SW480 (cell line): ENCODE measurements at places on chromosomes 3 and 15.
A peak's percentile ranks its signal among the peaks of the same experiment; 100 is the strongest.

DNA sequence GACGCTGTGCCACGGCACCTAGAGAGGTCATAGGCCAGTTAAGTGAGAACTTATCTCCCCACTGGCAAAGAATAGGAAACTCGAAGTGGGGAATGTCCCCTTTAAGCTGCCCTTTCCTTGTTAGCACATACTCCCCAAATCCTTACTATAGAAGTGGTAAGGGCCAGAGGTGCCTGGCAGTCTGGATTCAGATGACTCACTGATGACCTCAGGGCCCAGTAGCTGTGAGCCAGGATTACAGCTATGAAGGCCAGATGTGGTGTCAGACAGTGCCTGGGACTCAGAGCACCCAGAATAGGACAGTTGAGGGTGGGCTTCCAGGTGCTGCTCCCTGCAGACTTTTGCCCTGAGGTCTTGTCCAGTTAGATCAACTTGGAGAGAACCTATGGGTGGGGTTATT is 37.7 kb downstream of the PDIA5 start:
- DNase-seq, result no peak

GRCh38 chr3:171812811-171813210 is 2.5 kb upstream of the PLD1 start:
- no peak for DNase-seq

DNA sequence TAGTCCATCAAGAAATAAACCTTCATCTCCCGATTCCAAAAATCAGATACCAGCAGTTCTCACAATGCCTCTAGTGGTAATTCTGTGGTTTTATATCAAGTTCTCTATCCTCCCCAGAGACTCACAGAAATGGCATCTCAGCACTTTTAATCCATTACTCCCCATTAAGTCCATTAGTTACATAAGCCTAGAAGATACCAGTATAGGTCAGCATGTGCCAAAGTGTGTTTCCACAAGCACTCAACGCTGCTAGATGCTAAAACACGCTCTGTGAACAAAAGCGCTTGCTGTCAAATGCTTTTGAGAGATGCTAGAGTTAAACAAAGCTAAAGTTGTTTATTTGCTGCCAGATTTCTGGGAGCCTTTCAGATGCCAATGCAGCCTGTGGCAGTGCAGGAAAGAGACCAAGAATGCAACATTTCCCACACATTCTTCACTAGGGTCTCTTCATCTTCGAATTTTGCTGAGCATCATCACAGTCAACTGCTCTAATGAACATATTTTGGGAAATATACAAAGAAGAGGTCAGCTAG is 918.8 kb upstream of the CFAP20DC start:
- no peak for DNase-seq

DNA sequence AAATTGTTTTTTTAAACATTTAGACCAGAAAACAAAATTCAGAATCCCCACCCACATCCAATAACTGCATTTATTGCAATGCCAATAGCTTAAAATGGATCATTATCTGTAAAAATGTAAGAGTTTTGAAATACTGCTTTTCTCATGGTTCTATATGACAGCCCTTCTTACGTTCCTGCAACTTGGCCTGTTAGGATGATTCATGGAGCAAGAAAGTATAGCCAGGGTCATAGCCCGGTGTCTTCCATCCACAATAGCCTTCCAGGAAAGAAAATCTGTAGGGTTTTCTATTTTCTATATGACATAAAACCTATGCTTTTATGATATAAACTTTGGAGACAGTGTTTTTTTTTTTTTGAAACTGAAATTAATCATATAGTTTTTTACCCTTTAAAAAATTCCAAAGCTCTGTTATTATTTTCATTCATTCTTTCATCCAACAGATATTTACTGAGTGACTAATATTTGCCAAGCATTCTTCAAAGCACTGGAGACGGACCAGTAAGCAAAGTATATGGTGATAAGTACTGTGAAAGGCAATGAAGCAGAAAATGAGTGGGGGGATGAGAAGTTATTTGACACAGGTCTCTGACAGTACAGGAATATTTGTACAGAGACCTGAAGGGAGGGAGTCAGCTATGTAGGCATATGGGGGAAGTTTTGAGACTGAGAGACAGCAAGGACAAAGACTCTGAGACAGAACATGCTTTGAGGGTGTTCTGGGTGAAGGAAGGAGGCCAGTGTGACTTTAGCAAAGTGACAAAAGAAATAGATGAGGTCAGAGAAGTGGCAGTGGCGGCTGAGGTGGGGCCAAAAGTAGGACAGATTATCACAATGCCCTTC is 29.0 kb upstream of the SLC2A2 start:
- peak; percentile 2 for DNase-seq

GRCh38 chr15:94547711-94548110 is 316.4 kb downstream of the MCTP2 start:
- DNase-seq, result no peak

DNA sequence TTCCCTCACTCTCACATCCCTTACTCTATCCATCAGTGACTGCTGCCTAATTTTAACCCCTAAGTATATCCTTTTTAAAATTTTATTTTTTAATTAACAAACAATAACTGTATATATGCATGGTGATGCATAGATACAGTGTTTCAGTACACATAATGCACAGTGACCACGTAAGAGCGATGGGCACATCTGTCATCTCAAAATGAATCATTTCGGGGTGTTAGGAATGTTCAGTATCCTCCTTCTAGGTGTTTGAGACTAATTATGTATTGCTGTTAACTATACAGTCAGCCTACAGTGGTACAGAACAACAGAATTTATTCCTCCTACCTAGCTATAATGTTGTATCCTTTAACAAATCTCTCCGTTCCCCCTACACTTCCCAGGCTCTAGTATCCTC is 307.0 kb downstream of the FOXP1 start:
- DNase-seq, result no peak

GRCh38 chr3:14716591-14716990 is 41.6 kb downstream of the C3orf20 start:
- peak; percentile 50 for DNase-seq

- no peak for DNase-seq
These were observed 817 bp downstream of the CLK3 start for GRCh38 chr15:74616366-74616939.

- DNase-seq, result no peak
These were observed 161.6 kb downstream of the TIGIT start for GRCh38 chr3:114455432-114455831.

GRCh38 chr3:112090887-112091586 is 4.8 kb downstream of the C3orf52 start:
- DNase-seq, result no peak

DNA sequence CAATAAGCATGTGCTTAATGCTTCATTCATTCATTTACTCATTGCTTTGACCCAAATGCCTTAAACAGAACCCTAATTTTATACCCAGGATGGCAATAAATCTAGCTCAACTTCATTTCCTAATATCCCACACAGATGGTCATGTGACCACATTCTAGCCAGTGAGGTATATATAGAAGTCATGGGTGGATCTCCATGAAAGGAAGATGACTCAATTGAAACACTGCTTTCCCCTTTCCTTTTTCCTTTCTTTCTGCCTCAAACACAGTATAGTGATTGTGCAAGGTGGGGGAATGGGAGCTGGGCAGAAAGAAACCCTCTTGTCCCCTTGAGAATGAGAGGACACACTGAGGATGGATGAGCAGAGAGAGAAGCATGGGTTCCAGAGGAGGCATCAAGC is 183.5 kb upstream of the PRICKLE2 start:
- DNase-seq, result no peak

DNA sequence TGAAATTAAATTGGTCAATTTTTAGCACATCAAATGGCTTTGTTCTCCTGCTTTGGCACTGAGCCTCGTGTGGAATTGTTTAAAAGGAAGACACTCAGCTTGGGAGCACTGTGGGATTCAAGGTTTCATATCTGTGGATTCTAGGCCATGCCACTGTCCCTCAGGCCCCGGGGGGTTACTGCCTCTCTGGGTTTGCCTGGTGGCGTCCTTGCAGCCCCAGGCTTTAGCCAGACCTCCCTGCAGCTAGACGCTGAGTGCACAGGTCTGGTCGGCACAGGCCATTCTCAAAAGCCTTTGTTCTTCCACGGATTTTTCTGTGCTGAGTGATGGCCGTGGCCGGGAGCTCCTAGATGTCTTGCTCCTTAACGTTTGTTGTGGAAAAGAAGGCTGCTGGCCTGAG is 76.2 kb downstream of the CACNA2D3 start:
- DNase-seq, result no peak

DNA sequence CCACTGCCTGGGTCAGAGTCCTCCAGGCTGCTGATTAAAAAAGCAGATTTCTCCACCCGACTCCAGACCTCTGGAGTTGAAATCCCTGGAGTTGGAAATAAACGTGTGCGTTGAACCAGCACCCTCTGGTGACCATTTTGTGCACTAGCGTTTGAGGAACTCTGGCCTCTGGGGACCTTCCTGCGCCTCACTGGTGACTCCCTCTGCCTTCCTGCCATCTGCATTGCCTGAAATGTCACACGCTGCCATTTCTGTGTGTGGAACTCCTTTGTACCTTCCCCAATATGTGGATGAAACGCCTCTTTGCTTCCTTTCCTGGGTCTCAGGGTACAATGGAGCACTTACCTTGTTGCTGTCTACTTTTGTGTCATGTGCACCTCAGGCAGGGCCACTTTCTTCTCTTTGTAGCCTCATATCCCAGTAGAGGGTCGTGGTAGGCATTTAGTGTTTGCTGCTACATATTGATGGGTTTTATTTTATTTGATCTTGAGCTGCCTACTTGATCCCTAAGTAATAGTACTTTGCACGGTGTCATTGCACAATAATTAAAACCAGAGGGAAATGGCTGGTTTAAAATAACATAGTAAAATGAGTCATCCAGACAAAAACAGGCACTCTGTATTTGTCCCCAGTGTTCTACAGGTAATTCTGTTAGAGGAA is 56.8 kb downstream of the GPR171 start:
- peak; percentile 83 for DNase-seq

- no peak for DNase-seq
These were observed 488.4 kb upstream of the UBE2E2 start for GRCh38 chr3:22714749-22715148.

DNA sequence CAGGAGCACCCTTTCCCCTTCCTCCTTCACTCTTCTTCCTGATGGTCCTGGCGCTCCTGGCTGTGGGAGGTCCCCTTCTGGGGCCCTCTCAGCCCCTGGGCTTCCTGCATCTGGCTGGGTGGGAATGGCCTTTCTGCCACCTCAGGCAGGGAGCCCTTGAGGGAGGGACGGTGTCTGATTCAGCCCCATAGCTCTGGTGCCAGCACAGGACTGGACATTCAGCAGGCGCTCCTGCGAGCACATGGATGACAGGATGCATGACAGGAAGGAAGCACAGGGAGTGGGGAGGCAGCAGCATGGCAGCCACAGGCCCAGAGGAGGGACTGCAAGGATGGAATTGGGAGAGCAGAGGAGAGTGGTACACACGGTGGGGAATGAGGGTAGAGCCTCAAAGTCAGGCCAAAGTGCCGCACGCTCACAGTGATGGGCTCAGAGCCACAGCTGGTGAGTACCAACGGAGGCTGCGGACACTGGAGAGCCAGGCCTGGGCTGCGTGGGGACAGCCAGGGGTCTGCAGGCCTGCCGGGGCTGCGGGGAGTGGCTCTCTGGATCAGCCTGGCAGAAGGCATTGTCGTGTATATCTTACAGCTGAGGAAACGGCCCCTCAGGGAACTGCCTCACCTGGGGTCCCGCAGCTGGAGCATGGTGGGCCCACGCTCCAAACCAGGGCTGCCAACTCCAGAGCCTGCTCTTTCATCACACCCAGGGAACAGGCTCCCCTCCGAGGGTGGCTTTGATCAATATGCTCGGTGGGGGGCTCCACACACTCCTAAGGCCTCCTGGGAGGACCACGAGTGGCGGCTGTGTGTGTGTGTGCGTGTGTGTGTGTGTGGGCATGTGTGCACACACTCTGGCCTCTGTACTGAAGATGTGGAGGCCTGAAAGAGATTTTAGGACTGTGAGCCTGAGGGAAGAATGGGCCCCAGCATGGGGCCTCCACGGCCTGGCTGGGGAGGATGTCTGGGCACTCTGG is 51.4 kb upstream of the CTSH start:
- no peak for DNase-seq

GRCh38 chr15:39934397-39935071 is 619 bp downstream of the EIF2AK4 start:
- DNase-seq, result peak; percentile 16

DNA sequence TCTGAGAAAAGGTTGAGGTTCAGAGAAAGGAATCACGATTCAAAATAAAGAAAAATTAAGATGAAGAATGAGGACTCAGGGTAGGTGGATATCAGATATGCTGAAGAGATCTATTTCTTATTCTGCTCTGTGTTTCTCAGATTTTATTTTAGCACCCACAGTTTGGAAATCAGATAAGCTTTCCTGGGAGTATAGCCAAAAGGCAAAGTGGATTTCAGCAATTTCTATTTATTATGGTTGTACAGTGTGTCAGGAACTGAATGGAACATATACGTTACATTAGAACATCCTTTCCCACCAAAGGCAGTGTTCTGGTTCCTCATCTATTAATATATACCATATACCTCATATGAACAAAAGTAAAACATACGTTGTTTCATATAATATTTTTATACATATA is 18.9 kb downstream of the PEX5L start:
- DNase-seq, result no peak

- no peak for DNase-seq
These were observed 127.4 kb downstream of the PCCB start for GRCh38 chr3:136377508-136377907.

GRCh38 chr3:61901496-61901895 is 340.1 kb downstream of the PTPRG start:
- no peak for DNase-seq

GRCh38 chr3:27319847-27320526 is 49.2 kb downstream of the NEK10 start:
- DNase-seq, result no peak

- DNase-seq, result no peak
These were observed 1.1 kb upstream of the VIPR1 start for GRCh38 chr3:42501321-42501680.

GRCh38 chr3:172036541-172037215 is 2.7 kb upstream of the FNDC3B start:
- DNase-seq, result no peak

- no peak for DNase-seq
These were observed 118.7 kb upstream of the KLHL25 start for GRCh38 chr15:85913461-85913860.

DNA sequence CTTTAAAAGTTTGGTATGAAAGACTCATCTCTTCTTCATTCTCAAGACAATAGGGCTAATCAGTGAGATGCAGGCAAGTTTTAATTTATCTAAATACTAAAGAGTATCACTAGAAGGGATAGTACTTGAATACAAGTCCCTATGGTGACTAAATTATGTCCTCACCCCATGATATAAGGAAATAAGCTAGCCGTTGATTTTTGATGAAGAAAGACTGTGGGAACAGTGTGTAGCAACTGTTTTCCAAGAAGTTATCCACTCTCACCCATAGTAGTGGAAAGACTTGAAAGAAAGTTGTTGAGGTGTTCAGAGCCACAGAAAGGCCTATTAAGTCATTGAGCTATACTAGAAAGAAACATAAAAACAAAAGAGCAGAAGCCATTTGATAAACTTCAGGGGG is 36.7 kb downstream of the PIK3CA start:
- DNase-seq, result no peak

DNA sequence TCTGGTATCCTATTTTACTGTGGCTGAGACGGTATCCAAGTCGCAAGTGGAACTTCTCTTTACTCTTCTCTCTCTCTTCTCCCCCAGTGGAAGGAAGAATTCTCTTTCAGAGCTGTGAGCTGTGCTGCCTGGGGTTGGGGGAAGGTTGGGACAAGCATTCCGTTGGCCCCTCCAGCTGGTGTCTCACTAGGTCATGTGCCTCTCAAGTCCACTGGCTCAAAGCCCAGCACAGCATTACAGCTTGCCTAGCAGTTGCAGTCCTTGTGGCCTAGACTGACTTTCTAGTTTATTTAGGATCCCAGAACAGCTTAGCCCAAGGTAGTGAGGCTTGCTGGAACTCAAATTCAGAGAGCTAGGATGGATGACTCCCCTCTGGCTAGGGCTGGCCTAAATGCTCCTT is 76.1 kb upstream of the SPATA16 start:
- no peak for DNase-seq

- DNase-seq, result no peak
These were observed 295.8 kb downstream of the GBE1 start for GRCh38 chr3:81465510-81466200.
